ENCODE measurements at places on chromosomes 12 and 14.

- DNase-seq = no peak
Measured at GRCh38 chr12:32116897-32117296, 10.2 kb downstream of the BICD1 start.

- DNase-seq = no peak
Measured at GRCh38 chr12:5437589-5437988, 5.7 kb downstream of the NTF3 start.

DNA sequence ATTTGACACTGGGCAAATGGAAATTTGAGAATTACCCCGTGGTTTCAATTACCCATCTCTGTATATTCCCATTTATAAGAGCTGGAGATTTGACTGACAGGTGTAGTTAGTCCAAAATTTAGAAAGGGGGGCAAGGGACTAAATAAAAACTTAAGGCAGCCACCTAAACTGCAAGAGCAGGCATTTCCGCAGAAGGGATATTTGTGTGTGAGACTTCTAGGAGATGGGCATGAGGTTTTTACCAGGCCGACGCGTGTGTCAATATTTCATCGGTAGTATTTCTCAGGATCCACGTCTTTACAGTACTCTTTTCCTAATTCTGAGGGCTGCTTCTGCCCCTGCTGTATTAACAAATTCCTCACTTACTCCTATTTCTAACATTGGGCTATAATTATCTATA is 1.4 kb downstream of the FAR2 start:
- no peak for DNase-seq

DNA sequence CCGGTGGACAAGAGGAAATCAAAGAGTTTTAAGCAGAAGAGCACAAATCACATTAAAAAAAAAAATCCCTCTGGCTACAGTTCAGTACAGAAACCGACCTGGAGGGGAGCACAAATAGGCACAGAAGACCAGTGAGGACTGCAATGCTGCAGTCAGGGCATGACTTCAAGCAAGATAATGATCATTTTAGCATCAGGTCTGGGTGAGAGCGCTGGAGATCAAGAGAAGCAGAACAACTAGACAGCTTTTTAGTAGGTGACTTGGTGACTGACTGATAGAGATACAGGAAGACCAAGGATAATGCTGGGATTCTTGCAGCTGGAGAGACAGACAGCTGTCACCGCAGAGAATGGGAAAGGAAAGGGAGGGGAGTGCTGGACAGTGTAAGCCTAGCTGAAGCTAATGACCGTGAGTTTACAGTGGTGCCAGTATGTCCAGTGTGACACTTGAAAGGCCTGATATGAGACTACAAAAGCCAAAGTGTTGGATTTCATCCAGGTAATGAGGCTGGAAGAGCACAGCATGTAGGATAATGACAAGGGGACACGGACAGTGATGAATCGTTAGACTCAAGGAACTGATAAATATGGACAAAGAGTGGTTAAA is 5.6 kb downstream of the NFYB start:
- DNase-seq = no peak

- DNase-seq = peak; percentile 70
Measured at GRCh38 chr14:76876076-76876475, 49.9 kb downstream of the LRRC74A start.

- no peak for DNase-seq
Measured at GRCh38 chr12:115661112-115661511, 616.4 kb downstream of the MED13L start.

GRCh38 chr12:58166643-58167042 is 225.3 kb downstream of the ATP23 start:
- no peak for DNase-seq

DNA sequence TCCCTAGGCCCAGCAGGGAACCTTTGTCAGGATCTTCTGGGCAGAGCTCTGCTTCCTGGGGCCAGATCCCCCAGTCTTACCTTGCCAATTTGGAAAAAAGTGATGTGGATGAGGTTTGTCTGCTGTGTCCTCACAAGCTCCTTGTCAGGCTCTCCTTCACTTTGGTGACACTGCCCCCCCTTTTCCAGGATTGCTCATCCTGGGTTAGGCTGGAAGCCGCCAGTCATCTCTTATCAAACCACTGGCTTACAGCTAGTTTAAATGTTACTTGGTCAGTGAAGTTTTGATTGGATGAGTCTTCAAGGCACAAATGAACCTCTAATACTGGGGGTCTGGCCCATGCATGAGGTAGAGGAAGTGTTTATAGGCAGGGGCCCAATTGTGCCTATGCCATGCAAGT is 15.3 kb downstream of the NYNRIN start:
- no peak for DNase-seq

GRCh38 chr12:1104088-1104800 is 113.2 kb downstream of the ERC1 start:
- no peak for DNase-seq

GRCh38 chr12:82883394-82884355 is 197.0 kb downstream of the TMTC2 start:
- DNase-seq = peak; percentile 45

- no peak for DNase-seq
Measured at GRCh38 chr14:96261053-96261452, 5.0 kb downstream of the BDKRB1 start.

DNA sequence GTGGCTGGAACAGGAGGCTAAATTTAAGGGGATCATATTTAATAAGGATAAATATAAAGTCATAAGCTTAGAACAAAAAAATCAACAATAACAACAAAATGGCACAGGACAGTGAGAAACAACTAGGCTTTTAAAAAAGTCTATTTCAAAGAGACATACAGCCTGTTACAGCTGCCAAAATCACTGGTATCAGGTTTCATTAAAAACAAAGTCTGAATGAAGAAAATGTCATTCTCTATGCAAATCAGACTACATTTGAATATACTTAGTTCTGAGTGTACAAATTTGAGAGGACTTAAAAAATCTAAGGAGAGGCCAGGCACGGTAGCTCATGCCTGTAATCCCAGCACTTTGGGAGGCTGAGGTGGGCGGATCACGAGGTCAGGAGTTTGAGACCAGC is 44.0 kb downstream of the TFCP2 start:
- DNase-seq = no peak

DNA sequence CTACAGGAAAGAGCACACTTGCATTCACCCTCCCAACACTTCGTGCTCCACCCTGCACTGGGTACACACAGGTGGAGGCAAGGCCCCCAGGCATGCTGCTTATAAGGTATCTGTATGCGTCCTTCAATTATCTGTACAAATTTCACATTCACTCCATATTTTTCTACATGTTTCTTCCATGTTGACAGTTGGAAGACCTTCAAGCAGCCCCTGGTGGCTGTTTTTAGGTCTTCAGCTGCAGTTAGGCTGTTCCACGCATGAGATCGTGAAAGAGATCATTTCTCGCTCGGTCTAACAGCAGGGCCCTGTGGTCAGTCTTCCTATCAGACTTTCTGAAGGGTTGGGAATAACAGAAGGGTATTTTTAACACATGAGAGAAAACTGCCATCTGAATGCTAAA is 47.1 kb downstream of the PLXNC1 start:
- DNase-seq = no peak

- DNase-seq = no peak
Measured at GRCh38 chr12:114397978-114398881, 7.7 kb downstream of the TBX5 start.

DNA sequence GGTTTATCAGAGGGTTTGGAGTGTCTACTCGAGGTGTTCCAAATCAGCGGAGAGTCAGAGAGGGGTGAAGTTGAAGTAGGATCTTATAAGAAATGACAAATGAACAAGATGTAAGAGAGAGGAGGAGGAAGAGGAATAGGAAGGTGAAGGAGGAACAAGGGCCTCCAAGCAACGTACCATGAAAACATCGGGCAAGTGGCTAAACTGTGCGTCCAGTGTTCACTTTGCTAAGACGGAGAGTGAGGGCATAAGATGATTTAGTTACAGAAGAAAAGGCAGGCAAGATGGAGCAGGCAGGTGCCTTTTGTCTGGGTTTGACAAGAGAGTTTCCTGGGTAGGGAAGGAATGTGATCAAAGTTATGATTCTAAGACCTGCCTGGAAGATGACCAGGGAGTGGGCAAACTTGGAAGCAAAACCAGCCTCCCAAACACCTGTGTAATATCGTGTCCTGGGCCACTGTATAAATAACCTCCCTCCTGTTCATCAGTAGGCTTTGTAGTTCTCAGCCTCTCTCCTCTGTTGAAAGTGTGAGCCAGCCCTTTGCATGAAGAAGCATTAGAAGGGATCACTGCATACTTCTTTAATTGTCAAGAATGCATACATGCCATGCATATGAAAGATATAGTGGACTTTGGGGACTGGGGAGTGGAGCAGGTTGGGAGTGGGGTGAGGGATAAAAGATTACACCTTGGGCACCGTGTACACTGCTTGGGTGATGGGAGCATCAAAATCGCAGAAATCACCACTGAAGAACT is 111.4 kb downstream of the ZFP36L1 start:
- no peak for DNase-seq

- DNase-seq = no peak
Measured at GRCh38 chr14:37413504-37414003, 181.5 kb downstream of the FOXA1 start.

- peak; percentile 93 for DNase-seq
Measured at GRCh38 chr12:53365245-53365904, 14.6 kb upstream of the SP1 start.

- no peak for DNase-seq
Measured at GRCh38 chr14:42734041-42734440, 1127.4 kb downstream of the LRFN5 start.

DNA sequence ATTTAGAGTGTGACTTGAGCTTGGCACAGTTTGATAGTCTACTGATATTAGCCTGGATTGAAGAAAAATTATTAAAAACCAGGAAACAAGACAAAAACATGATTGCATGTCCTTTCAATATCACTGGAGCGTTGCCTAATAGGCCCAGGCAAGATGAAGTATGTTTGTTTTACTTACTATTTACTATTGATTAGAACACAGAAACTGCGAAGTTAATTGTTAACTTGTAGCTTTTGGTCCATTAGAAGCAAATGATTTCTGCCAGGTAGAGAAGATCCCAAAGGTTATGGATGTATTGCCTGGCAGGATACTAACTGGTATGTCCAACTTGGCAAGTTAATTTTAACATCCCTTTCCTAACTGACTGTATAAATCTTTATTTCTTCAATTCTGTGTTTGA is 268.9 kb downstream of the ETNK1 start:
- no peak for DNase-seq

DNA sequence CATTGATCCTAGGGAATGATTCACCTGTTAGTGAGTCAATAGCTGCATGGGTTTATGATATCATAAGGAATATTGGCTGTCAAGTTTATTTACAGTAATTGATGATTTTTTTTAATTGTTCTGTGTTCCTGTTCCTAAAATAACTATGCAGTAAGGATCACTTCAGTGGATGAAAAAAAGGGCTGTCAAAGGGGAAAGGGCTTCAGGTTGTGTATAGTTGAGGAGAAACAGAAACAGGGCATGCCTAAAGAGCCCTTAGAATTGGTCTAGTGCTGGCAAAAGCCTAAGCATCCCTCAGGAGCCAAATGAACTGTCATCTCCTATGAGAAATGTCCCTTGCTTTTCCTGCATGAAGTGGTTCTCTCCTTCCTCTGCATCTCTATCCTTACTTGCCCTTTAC is 444.9 kb downstream of the RMST start:
- no peak for DNase-seq

DNA sequence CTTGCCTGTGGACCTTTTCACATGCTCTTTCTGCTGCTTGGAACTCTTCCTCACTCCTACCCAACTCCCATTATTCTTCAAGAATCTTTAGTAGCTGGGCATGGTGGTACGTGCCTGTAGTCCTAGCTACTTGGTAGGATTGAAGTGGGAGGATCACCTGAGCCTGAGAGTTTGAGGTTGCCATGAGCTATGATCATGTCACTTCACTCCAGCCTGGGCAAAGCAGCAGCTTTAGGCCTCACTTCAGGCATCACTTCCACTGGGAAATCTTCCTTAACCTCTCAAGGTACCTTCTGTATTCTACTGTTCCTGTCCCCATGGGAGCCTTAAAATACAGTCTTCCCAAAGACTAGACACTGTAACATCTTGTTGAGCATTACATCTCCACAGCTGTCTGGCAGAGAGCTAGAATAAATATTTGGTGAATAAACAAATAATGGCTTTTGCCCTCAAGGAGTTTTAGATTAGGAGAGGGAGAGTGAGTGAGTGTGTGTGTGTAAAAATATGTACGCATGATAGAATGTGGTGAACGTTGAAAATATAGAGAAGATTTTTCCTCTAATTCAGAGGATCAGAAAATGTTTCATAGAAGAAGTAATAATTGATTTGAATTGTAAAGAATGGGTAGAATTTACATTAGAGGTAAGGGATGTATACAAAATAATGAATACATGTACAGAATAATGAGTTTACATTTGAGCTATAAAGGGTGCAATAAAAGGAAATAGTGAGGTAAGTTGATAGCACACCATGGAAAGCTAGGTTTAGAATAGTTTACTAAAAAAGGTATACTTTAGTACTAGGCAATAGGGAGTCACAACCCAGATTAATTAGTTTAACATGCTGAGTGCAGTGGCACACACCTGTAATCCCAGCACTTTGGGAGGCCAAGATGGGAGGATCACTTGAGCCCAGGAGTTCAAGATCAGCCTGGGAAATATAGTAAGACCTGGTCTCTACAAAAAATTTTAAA is 29.2 kb upstream of the BMAL2 start:
- no peak for DNase-seq

DNA sequence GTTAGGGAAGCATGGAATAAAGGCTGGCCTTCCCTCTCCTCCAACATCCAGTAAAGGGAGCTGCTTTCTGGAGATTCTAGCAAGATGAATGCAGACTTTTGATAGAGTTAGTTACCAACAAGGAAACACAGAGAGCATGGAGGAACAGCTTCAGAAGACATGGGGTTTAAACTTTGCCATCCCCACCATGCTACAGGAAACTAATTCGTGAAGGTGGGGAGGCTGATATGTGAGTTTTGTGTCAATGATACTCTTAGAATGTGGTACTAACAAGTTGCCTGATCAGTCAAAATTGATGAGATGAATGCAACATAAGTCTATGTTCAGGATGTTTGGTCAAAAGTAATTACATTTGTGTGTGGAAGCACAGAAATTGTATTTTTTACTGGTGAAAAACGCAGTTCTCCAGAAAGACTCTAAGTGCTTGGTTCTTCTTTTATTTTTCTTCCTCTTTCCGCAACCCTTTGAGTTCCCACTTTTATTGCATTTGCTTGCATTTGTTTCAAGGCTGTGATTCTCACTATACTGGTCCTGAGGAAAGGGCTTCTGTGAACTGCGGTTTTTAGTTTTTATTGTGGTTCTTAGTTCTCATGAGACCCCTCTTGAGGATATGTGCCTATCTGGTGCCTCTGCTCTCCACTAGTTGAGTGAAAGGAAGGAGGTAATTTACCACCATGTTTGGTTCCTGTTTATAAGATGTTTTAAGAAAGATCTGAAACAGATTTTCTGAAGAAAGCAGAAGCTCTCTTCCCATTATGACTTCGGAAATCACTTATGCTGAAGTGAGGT is at the start of gene CLEC4A:
CLEC4A (plus strand) TSS at position 494 of the 789 bp plus-strand sequence; CDS start at position 756, 262 bp downstream.
- DNase-seq = peak; percentile 44
